ENCODE measurements at places on chromosomes 5 and 9.
A peak's percentile ranks its signal among the peaks of the same experiment; 100 is the strongest.

GRCh38 chr5:122877518-122877917 is 32.1 kb downstream of the SNX24 start:
- H3K4me3 ChIP-seq = no peak overlapping the region
- DNase-seq = no peak
- H3K36me3 ChIP-seq = no peaks in the 10 kb centered on the region
- peaks cover 3% of the 10 kb centered on the region for H3K27me3 ChIP-seq
- H3K27ac ChIP-seq = no peak overlapping the region

GRCh38 chr5:80565330-80565729 is 4.8 kb downstream of the ANKRD34B start:
- no peaks in the 10 kb centered on the region for H3K4me1 ChIP-seq
- peaks cover 49% of the 10 kb centered on the region for H3K27me3 ChIP-seq
- DNase-seq = no peak
- H3K36me3 ChIP-seq = no peaks in the 10 kb centered on the region
- no peak overlapping the region for H3K27ac ChIP-seq

GRCh38 chr5:117107859-117108258 is 533.2 kb upstream of the SEMA6A start:
- no peak overlapping the region for H3K27ac ChIP-seq
- no peaks in the 10 kb centered on the region for H3K36me3 ChIP-seq
- no peaks in the 10 kb centered on the region for H3K27me3 ChIP-seq
- no peak overlapping the region for H3K4me3 ChIP-seq
- DNase-seq = no peak

- no peak for DNase-seq
- H3K27ac ChIP-seq = peak overlapping the region; percentile 38
- peak overlapping the region; percentile 37 for H3K4me3 ChIP-seq
- peaks cover 34% of the 10 kb centered on the region for H3K4me1 ChIP-seq
Measured at GRCh38 chr5:172065431-172066065, 59.1 kb upstream of the FBXW11 start.

DNA sequence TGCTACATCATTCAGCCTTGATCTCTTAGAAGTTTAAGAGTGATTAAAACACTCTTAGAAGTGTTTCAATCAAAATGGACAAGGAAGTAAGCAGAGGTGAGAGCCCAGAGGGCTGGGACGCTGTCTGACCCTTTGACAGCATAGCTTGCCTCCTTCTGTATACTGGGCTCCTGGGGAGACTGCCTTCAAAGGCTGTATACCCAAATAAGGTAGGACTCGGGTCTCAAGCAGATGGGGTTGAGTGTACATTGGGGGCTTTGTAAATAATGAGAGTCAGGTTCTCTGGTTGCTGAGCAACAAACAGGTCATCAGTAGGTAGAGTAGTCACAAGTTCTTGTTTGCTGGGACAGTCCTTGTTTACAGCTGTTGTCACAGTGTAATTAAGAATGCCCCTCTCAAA is 97.1 kb downstream of the PJA2 start:
- H3K27me3 ChIP-seq = peaks cover 3% of the 10 kb centered on the region
- no peak overlapping the region for H3K4me3 ChIP-seq
- H3K27ac ChIP-seq = no peak overlapping the region
- no peak for DNase-seq
- no peaks in the 10 kb centered on the region for H3K4me1 ChIP-seq
- no peaks in the 10 kb centered on the region for H3K36me3 ChIP-seq

- DNase-seq = no peak
- no peak overlapping the region for H3K4me3 ChIP-seq
- H3K4me1 ChIP-seq = no peaks in the 10 kb centered on the region
- peaks cover 2% of the 10 kb centered on the region for H3K27me3 ChIP-seq
- H3K36me3 ChIP-seq = no peaks in the 10 kb centered on the region
- H3K27ac ChIP-seq = no peak overlapping the region
Measured at GRCh38 chr5:90613918-90614504, 55.4 kb downstream of the ADGRV1 start.
